ENCODE measurements at places on chromosomes 16 and 17.

- no peak for DNase-seq
Observed at GRCh38 chr17:50196036-50196435, 5.4 kb downstream of the COL1A1 start.

DNA sequence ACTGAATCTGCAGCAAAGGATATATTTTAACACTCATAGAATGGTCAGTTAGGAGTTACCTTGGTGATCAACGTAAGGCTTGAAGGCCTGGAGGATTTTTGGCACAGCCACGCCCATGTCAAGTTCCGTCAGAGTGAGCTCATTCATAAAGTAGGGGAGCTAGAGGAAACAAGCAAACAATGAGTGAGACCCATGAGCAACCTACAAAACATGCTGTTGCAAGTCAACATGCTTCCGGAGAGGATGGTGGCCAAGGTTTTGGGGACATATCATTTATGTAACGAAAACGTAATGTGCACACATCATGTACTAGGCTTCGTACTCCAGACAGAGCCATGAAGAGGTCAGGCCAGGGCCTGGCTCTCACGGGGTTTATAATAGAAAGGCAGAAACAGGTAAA is 41.1 kb upstream of the ERN1 start:
- DNase-seq: no peak

- no peak for DNase-seq
Observed at GRCh38 chr17:2634361-2634960, 41.0 kb downstream of the PAFAH1B1 start.

GRCh38 chr17:73311428-73311780 is 397 bp downstream of the CDC42EP4 start:
- DNase-seq: no peak

GRCh38 chr16:3017794-3018506 is at the start of gene CLDN6:
TSS of gene CLDN6 (minus strand) at chr16:3018183. CDS start at chr16:3016021, 2,162 bp downstream.
- no peak for DNase-seq

- DNase-seq: no peak
Observed at GRCh38 chr17:5378566-5379207, 40.8 kb downstream of the NUP88 start.

DNA sequence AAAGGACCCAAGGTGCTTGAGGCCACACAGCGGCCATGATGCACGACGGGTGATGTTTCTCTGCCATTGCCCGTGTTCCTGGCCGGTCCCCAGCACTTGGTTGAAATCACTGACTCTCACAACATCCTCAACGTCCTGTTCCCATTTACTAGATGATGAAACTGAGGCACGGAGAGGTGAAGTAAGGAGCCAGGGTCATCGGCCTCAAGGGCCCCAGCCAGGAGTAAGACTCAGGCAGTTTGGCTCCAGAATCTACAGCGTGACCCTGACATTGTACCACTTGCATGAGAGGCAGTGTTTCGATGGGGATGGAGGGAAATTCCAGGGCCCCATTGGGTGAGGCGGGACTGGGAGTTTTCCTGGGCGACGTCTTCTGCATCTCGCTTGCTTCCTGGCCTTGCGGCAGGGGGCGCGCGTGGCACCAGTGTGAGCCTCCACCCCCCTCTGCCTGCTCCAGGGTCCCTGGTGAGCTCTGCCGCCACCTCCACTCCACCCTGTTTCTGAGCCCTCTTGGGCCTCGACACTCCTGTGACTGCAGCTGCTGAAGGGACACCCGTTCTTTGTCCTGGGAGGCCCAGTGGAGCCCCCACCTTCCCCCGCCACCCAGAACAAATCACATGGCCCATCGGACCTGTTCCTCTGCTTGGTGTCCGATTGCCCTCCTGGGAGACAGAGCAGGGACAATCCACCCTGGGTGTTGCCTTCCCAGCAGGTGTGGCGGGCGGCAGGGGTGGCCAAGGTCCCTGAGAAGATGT is 133.0 kb upstream of the GSE1 start:
- DNase-seq: no peak

- no peak for DNase-seq
Observed at GRCh38 chr17:29826114-29826692, 103.8 kb downstream of the SSH2 start.

DNA sequence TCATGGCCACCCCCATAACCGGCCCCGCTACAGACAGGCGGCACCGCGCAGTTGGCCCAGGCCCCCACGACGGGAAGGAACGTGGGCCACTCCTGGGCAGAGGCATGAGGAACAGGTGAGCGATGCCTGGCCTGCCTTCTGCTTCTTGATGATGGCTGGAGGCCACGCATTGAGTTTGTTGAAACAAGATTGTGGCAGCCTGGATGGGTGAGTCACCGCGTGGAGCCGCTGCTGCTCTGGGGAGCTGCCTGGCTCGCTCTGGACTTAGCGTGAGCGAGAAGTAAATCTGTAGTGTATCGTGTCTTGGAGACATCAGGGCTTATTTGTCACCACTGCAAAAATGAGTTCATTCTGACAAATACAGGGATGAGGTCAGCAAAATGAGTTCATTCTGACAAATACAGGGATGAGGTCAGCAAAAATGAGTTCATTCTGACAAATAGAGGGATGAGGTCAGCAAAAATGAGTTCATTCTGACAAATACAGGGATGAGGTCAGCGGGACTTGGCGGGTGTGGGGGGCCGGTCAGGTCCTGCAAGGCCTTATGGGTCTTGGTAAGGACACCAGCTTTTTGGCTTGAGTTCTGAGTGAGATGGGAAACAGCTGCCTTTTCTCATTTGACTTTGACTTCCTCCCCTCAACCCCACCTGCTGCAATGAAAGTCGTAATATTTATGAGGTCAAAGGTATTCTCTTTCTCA is 93.0 kb downstream of the SEC14L1 start:
- DNase-seq: no peak

DNA sequence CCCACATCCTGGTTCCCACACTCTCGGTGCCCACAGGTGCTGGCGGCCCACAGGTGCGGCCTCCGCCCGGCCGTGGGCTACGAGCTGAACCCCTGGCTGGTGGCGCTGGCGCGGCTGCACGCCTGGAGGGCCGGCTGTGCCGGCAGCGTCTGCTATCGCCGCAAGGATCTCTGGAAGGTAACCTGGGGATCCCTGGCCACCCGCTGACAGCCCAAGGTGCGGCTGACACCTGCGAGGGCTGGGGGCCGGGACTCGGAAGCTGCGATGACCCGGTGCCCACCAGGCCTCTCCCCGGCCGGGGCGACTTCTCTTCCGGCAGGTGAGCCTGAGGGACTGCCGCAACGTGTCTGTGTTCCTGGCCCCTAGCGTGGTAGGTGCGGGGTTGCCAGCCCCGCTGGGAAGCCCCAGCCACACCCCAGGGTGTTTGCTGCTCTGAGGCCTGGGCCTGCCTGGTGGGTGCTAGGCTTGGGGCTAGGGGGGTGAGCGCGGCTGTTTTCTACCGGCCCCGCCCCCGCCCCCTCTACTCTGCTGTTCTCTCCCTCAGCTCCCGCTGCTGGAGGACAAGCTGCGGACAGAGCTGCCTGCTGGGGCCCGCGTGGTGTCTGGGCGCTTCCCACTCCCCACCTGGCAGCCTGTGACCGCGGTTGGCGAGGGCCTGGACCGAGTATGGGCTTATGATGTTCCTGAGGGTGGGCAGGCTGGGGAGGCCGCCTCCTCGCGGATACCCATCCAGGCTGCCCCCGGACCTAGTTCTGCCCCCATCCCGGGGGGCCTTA is 1.0 kb downstream of the ANTKMT start:
- no peak for DNase-seq

DNA sequence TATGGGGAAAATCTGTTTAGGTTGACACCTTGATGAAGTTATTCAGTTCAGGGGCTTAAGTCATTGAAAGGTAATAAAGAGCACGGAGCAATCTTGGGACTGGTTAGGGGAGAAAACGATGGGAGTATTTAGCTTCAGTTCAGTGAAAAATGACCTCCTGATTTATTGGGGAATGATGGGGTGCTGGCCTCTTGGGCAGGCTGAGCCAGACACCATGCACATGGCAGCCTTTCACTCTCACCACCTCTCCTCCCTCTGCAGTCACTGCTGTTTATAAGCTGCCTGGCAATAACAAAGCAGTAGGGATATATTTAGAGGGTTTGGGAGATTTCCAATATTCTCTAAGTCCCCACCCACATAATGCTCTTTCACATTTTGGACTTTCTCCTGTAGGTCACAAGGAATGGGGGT is 140.5 kb upstream of the HS3ST2 start:
- no peak for DNase-seq

- no peak for DNase-seq
Observed at GRCh38 chr17:80921741-80922579, 69.7 kb upstream of the CHMP6 start.

GRCh38 chr16:66478733-66479511 is 51.8 kb downstream of the BEAN1 start:
- DNase-seq: no peak

- no peak for DNase-seq
Observed at GRCh38 chr17:11580677-11581076, 17.6 kb upstream of the DNAH9 start.

DNA sequence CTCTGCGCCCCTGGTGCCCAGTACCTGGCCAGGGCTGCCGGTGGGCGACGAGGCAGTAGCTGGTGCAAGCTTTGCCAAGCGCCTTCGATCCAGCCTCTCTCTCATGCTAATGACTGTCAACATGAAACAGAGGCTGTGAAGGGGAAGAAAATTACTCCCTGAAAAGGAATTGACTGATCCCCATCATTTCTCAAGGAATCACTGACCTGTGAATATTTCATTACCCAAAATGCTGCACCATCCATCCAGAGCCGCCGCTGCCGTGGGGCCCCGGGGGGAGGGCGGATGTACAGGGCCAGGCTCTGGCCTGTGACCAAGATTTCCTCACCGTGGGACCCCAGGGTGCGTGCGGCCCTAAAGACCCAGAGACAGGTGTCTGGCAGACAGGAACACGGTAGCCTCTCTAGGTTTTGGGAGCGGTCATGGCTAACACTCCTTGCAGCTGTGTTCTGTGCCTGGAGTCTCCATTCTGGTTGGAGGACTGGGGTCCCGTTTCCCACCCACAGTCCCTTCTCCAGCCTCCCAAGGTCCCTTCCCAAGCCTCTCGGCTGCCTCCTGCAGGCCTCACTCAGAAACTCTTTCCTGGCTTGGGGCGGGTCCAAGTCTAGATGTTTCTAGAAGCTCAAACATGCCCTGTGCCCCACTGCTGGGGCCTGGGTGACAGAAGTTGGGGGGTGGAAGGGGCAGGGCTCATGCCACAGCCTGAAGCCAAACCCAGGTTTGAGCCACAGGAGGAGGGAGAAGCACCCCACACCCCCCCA is 73.3 kb downstream of the ENGASE start:
- DNase-seq: no peak

GRCh38 chr16:21950782-21951521 is 2.2 kb upstream of the UQCRC2 start:
- no peak for DNase-seq

DNA sequence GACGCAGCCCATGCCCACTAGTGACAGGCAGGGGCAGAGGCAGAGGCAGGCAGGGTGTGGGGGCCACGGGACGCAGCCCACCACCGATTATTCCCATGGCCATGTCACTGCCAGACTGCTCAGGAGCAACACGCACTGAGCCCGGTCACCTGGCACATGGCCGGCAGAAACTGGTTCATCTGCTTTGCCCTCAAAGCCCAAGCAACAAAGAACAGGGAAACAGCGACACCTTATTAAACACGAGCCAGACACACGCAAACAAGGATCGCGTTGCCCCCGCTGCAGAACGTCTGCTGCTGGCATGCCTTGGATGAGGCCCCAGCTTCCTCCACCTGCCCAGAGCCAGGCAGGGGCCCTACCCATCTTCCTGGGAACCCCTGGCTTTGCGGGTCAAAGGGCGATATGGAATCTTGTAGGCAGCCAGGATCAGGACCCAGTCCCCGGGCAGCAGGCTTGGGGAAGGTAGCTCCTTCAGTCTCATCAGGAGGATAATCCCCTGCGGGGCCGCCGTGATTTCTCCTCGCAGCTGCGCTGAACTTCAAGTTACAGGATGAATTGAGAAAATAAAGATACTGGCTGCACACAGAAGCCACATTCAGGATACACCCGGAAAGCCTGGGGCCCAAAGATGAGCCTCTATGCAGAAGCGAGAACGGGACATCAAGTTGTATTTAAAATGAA is 4.8 kb downstream of the TBC1D16 start:
- DNase-seq: no peak

- DNase-seq: no peak
Observed at GRCh38 chr16:72824761-72825160, 223.2 kb downstream of the ZFHX3 start.

DNA sequence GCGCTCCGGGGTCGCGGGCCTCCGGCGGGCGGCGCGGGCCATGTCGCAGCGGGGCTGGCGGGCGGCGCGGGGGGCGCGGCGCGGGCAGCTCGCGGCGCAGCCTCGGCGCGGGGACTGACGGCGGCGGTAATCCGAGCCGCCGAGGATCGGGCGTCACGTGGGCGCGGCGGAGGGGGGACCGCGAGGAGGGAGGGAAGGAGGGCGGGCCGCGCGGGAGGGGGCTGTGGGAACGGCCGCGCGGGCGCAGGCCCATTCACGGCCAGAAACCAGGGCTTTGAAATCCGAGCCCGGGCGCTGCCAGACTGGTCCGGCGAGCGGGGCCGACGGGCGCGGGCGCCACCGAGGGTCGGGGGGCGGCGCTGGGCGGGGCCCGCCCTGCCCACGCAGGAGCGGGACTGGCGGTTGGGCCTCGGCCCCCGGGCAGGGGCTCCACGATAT is at the start of gene MTSS2:
TSS of gene MTSS2 (minus strand) at position 116 of the 438 bp plus-strand sequence. CDS start 262 bp downstream, outside the sequence.
- DNase-seq: peak; percentile 22

- DNase-seq: no peak
Observed at GRCh38 chr17:8122924-8123694, 797 bp downstream of the HES7 start.

DNA sequence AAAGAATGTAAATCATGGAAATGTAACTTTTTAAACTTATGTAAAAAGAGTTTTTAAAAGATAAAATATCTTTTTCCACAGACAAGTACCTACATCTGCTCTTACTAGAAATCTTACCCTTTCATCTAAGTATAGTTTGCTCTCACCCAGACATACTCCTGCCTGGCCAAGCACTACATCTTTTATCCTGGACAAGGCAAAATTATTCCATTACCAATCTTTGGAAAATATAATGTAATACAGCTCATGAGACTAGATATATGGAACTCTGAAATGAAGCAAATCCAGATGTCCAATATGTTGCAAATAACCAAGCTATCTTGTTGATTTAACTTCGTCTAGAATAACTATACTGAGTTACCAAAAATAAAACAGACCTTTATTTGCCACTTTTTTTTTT is 50.0 kb downstream of the VMP1 start:
- no peak for DNase-seq

DNA sequence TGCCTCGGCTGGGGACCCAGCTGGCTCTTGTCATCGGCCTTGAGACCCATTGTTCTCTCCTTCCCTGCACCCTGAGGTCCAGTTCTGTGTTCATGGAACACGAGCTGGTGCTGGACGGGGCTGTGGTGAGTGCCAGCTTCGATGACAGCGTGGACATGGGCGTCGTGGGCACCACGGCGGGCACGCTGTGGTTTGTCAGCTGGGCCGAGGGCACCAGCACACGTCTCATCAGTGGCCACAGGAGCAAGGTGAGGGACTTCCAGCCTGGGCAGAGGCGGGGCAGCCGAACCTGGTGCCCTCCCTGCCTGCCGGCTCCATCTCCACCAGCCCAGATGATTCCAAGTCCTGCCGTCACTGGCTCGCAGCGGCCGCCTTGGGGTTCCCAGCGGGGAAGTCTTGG is 5.3 kb upstream of the RHOT2 start:
- no peak for DNase-seq

GRCh38 chr17:77924757-77925336 is 33.7 kb upstream of the TNRC6C start:
- no peak for DNase-seq

- DNase-seq: peak; percentile 45
Observed at GRCh38 chr16:66551348-66551759, 1.0 kb upstream of the CKLF start.

Measured in GDM1 (cell line).